ENCODE measurements at places on chromosomes 7 and 10.

- DNase-seq, result peak; percentile 44
- H3K36me3 ChIP-seq, result peaks cover 7% of the 10 kb centered on the region
- no peak overlapping the region for H3K27ac ChIP-seq
Measured at GRCh38 chr10:73859784-73860491, 14.4 kb downstream of the CAMK2G start.

GRCh38 chr7:127620406-127621233, 2.7 kb upstream of the PAX4 start:
- peaks cover 81% of the 10 kb centered on the region for H3K27me3 ChIP-seq
- no peaks in the 10 kb centered on the region for H3K36me3 ChIP-seq
- H3K4me1 ChIP-seq, result no peaks in the 10 kb centered on the region

DNA sequence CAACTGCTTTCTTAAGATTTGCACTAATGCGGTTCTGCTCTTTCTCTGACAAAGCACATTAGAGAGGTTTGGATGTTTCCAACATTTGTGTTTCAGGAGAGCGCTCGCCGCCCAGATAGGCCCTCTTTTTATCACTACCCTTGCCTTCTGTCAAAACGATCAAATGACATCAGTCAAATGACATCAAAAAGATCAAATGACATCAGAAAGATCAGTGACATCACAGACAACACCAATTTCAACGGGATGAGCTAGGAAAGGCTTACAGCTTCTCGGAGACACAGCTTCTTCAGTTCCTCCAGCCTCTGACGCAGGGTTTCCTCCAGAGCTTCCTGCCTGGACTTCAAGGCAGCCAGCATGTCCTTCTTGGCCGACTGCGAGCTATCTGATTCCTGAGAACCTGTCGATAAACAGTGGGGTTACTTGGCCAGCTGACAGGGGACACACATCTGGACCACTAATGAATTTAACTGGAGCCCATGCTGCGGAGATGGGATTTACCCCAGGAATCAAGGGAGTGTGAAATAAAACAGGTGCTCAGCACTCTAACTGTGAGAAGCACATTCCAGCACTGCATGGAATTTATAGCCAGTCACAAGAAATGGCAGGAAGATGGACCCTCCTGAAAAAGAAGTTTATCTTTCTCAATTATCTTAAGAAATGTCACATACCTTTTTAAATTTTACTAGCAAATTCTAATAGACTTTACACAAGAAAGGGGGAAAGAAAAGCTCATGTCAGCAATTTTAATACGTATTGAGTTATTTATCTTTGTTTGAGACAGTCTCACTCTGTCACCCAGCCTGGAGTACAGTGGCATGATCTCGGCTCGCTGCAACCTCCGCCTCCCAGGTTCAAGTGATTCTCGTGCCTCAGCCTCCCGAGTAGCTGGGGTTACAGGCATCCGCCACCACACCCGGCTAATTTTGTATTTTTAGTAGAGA, 88.2 kb downstream of the PRPF18 start:
- H3K4me1 ChIP-seq, result no peaks in the 10 kb centered on the region
- no peak overlapping the region for H3K27ac ChIP-seq
- no peak overlapping the region for H3K4me3 ChIP-seq
- DNase-seq, result no peak
- no peaks in the 10 kb centered on the region for H3K27me3 ChIP-seq
- peaks cover 24% of the 10 kb centered on the region for H3K36me3 ChIP-seq

DNA sequence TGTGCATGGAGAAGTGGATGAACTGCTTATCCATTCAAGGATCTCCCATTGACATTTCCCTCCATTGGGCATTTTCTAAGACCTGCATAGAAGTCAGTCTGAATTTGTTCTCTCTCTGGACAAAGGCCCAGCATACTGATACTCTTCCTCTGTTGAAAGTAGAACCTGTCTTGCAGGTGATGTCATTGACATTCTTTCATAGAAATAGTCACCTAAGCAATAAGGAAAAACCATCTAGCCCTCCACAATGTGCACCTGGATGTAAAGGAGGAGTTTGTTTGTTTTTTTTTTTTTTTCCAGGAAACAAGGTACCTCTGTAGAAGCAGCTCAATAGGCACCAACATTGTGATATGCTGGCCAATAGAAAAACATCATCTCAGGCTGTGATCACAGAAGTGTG, 150.4 kb downstream of the DPY19L1 start:
- H3K27me3 ChIP-seq, result 0 out of 2 replicates have a peak, but pooled peaks cover 8% of the 10 kb centered on the region
- no peak for DNase-seq
- no peak overlapping the region for H3K27ac ChIP-seq

GRCh38 chr7:16067711-16068110, 353.6 kb downstream of the CRPPA start:
- no peak overlapping the region for H3K27ac ChIP-seq

- H3K27ac ChIP-seq, result no peak overlapping the region
- H3K4me3 ChIP-seq, result no peak overlapping the region
- no peaks in the 10 kb centered on the region for H3K27me3 ChIP-seq
- no peaks in the 10 kb centered on the region for H3K4me1 ChIP-seq
Measured at GRCh38 chr10:52740913-52741675, 31.5 kb downstream of the MBL2 start.

- no peaks in the 10 kb centered on the region for H3K36me3 ChIP-seq
- no peaks in the 10 kb centered on the region for H3K4me1 ChIP-seq
- DNase-seq, result no peak
- H3K27ac ChIP-seq, result no peak overlapping the region
- H3K4me3 ChIP-seq, result no peak overlapping the region
Measured at GRCh38 chr10:80894797-80895467, 357.2 kb downstream of the SH2D4B start.

DNA sequence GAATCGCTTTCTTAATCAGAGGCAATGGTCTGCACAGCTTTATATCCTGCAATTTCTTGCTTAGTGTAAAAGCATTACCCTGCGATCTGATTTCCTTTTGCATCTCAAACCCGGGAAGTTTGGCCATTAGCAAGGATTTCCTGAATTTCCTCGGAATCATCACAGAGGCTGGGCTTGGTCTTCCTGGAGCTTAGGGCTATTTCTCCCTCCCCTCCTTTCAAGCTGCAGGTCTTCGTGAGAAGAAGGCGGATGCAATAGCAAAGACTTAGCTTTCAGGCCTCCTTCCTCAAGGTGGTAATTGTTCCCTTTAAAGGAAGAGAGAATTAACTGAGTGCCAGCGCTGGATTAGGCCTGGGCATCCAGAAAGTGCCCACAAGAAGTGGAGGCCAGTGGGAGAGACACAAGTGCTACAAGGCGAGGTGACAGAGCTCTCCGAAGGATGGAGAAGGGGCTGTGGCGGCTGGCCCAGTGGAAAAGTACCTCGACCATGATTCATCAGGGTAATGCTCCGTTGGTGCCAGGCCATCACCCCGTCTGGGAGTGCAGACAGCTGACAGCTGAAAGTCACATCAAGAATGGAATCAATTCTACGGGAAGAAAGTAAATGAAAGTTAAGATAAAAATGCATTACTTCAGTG, 4.0 kb upstream of the ARMS2 start:
- H3K27ac ChIP-seq, result no peak overlapping the region
- no peaks in the 10 kb centered on the region for H3K36me3 ChIP-seq
- H3K27me3 ChIP-seq, result no peaks in the 10 kb centered on the region
- no peak overlapping the region for H3K4me3 ChIP-seq

GRCh38 chr10:5971315-5971832, 6.0 kb downstream of the IL15RA start:
- H3K4me3 ChIP-seq, result no peak overlapping the region
- H3K4me1 ChIP-seq, result peaks cover 4% of the 10 kb centered on the region
- no peaks in the 10 kb centered on the region for H3K27me3 ChIP-seq
- H3K27ac ChIP-seq, result no peak overlapping the region
- DNase-seq, result peak; percentile 45

DNA sequence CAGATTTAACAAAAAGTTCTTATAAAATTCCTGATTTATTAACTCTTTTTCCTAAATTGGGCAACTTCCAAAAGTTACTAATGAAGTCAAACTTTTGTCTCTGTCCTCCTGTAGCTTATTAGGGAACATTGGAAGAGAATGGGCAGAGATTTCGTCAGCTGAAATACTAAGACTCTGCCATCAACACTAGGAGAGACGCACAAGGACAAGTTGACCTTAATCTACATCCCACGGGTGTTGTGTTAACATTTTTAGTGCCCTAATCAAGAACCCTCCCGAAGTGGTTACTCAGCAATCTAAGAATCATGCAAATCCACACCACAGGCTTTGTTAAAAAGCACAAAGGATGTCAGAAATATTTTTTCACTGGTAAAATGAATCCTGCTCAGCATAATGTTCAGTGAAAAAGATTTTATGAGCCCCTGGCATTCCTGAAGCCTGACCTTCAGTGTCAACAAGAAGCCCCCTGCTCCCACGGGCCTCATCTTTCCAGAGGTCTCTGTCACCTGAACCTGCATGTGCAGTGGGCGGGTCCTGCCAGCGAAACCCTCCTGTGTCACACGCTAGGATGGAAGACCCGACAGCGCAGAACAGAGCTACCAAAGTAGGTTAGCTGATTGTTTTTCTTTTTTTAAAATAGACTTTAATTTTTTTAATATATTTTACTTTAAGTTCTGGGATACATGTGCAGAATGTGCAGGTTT, 70.6 kb upstream of the AKR1E2 start:
- H3K27ac ChIP-seq, result 0 out of 2 replicates have a peak overlapping the region, but pooled peaks have one; percentile 3
- DNase-seq, result peak; percentile 20
- no peak overlapping the region for H3K4me3 ChIP-seq
- no peaks in the 10 kb centered on the region for H3K27me3 ChIP-seq

GRCh38 chr7:115968596-115968995, 62.0 kb downstream of the TFEC start:
- H3K4me3 ChIP-seq, result no peak overlapping the region
- no peaks in the 10 kb centered on the region for H3K4me1 ChIP-seq
- H3K36me3 ChIP-seq, result no peaks in the 10 kb centered on the region
- no peak overlapping the region for H3K27ac ChIP-seq
- H3K27me3 ChIP-seq, result 0 out of 2 replicates have a peak, but pooled peaks cover 4% of the 10 kb centered on the region

- no peaks in the 10 kb centered on the region for H3K27me3 ChIP-seq
- DNase-seq, result peak; percentile 7
- no peak overlapping the region for H3K27ac ChIP-seq
Measured at GRCh38 chr7:70520611-70521010, 611.3 kb upstream of the GALNT17 start.

DNA sequence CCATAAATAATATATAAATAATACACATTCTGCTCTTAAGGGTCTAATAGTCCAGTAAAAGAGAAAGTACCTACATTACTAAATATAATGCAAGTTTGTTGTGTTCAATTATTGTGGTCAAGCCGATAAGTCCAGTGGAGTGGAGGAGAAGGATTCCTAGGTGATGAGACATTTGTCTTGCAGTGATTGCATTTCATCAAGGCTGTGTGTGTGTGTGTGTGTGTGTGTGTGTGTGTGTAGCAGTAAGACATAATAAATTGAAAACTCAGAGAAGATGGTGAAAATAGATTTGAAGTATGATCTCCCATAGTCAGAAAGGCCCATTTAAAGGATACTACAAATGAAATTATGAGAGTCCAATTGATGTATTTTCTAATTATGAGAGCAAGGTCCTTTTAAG, 192.5 kb upstream of the SEMA3C start:
- DNase-seq, result peak; percentile 84
- no peaks in the 10 kb centered on the region for H3K27me3 ChIP-seq
- H3K27ac ChIP-seq, result peak overlapping the region; percentile 24
- H3K36me3 ChIP-seq, result no peaks in the 10 kb centered on the region
- peaks cover 41% of the 10 kb centered on the region for H3K4me1 ChIP-seq
- peak overlapping the region; percentile 37 for H3K4me3 ChIP-seq

DNA sequence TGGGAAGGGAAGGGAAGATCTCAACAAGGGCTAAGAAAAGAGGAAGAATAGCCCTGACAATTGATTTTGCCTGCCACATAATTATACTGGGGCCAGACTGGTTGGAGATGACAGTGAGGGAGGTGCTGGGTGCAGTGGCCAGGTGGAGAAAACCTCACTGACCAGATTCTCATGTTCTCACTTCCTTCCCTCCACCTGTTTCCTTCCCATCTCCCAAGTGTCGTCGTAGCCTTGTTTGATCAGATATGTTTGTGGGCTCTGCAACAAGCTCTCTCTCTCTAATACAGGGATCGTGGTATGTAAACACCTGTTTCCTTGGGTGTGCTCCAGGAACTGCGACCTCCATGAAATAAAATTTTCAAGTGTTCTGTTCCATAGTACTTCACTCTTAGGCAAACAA, 60.2 kb downstream of the VCL start:
- no peak overlapping the region for H3K4me3 ChIP-seq
- H3K27me3 ChIP-seq, result no peaks in the 10 kb centered on the region
- DNase-seq, result no peak
- H3K36me3 ChIP-seq, result peaks cover 9% of the 10 kb centered on the region

- H3K4me1 ChIP-seq, result no peaks in the 10 kb centered on the region
- H3K4me3 ChIP-seq, result no peak overlapping the region
- no peak for DNase-seq
- H3K36me3 ChIP-seq, result no peaks in the 10 kb centered on the region
- no peaks in the 10 kb centered on the region for H3K27me3 ChIP-seq
- H3K27ac ChIP-seq, result no peak overlapping the region
Measured at GRCh38 chr7:128699895-128700294, 27.8 kb downstream of the GARIN1A start.

DNA sequence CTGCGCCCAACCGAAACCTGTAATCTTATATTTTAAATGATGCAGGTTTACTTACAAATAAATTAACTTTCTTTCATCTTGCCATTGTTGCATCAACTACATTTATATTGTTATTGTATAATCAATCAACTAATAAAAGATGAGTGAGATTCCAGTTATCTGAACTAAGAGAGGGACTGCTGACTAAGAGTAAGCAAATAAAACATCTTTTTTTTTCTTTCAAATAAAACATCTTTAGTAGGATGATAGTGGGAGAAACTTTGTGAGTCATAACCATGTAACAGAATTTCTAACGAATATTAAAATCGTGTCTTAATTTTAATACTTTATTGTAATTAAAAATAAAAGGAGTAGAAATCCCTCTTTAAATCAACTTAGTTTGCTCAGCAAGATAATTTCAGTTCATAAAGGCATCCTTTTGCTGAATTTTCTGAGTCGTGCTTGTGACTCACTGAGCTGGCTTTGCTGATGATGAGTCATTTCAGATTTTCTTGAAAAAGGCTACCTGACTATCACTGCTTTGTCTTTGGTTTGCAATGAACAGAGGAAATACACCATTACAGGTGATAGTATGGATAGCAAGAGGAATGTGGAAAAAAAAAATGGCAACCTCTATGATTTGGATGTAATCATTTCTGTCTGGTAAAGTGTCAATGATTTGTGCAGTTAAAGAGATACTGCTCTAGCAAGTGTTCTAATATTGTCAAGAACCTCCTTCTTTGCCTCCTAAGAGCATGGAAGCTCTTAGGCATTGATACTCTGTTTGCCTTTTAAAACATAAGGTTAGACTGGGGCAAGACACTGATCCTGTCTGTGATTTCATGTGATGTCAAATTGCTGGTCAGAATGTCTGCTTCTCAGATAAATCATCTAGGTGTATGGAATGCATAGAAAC, 119.5 kb downstream of the GPR158 start:
- H3K36me3 ChIP-seq, result no peaks in the 10 kb centered on the region
- no peaks in the 10 kb centered on the region for H3K4me1 ChIP-seq
- H3K27ac ChIP-seq, result no peak overlapping the region
- H3K27me3 ChIP-seq, result no peaks in the 10 kb centered on the region

DNA sequence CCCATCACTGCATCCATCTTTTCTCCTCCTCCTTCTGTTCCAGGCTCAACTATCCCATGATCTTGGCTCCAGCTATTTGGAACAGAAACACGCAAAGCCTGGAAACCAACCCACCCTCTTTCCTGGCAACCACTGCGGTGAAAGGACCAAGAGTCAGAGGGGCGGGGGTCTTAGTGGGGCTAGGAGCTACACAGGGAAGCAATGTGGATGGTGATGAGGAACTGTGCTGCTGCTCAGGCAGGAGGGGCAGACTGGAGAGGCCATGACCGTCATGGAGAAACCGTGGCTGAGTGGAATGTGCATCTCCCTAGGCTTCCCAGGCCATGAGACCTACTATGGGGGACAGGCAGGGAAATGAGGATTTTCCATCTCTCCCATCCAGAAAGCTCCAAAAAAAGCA, 25.6 kb downstream of the PLAC9 start:
- peaks cover 42% of the 10 kb centered on the region for H3K36me3 ChIP-seq
- H3K4me1 ChIP-seq, result peaks cover 47% of the 10 kb centered on the region
- no peaks in the 10 kb centered on the region for H3K27me3 ChIP-seq
- no peak overlapping the region for H3K4me3 ChIP-seq

Data from GM23248 (cell line).